Anterior cingulate cortex (tissue), 58 donors: ENCODE measurements at places on chromosomes 3 and 15.

DNA sequence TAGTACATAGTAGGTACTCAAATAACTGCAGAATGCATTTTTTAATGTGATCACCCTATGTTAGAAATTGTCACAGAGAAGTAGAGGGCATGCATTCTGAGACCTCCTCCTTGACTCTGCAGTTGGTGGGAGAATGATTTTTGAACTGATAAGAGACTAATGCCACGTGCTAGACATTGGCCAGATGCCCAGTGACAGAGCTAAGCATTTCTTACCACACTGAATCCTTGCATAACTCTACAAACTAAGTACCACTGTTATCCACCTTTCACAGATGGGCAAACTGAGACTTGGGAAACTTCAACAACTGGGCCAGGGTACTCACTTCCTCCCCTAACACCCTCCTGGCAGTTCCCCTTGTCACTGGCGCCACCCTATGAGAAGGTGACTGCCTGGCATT lies 33.5 kb upstream of the SPATA12 start:
- no peak for DNase-seq

- no peak for DNase-seq
Observed at GRCh38 chr15:91944331-91944730, 90.8 kb downstream of the SLCO3A1 start.

DNA sequence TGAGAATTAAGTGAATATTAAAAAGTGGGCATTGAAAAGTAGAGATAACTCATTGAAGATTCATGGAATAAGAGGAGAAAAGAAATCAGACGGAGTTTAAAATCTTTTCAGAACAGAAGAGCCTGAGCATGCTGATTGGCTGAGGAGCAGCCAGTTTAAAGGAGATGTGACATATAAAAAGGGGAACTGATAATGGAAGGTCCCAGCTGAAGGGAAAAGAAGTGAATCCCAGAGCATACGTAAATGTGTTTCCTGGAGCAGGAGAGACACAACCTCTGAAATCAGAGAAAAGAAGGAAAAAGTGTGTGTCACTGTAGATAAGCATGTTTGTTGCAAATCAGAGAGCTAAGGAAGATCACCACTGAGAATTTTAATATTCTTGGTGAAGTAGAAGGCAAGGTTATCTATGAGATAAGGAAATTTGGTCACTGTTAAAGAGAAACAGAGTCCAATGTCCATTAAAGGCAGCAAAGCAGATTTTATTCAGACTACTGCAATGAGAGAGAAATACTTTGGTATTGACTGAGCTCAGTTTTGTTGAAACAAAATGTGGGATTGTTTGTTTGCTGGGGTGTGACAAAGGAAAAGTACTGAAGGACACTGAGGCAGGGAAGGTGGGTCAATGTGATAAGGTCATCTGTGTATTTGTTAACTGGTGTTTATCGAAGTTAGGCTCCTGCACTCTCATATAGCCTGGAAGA lies 84.6 kb upstream of the WDR72 start:
- no peak for DNase-seq

- DNase-seq, result no peak
Observed at GRCh38 chr3:51940648-51941462, 849 bp downstream of the RRP9 start.

GRCh38 chr3:158249183-158249582 lies 139.3 kb downstream of the RSRC1 start:
- no peak for DNase-seq

DNA sequence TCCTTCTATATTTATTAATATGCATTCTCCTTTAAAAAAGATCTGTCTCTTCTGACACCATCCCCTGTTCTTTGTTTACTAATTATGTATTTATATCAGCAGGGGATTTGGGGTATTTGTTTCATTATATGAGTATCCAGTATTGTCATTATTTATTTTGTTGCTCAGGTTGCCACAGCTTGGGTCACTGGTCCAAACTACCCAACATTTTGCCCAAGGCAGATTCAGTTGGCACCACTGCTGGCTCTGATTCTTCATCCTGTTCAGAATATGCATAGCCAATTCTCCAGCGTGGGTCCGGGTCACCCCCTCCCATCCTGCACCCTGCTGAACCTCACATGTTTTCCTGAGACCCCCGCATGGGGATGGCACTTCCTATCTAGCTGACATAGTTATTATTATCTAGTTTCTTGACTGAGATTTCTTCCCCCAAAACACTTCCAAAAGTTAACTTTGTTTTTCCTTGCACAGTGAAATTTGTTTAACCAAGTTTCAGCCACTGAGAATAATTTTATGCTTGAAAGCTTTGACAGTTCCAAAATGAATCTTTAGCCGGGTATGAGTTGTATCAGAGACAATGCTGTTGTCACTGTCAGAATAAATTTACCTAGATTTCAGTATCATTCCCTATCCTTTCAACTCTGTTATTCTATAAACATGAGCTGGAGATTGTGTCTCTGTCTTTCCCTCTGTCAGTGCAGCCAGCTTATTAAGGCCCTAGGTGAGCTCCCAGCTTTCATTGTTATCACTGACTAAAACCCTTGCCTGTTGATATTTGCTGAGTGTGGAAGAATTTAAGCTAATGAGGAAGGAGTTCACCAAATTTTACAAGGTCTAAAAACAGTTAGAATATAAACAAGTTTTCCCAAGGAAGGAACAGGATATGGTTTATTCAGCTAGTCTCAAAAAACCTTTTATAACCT lies 70.3 kb downstream of the TGFBR2 start:
- DNase-seq, result no peak

GRCh38 chr3:37324131-37324530 lies 149.7 kb upstream of the LRRFIP2 start:
- DNase-seq, result no peak

DNA sequence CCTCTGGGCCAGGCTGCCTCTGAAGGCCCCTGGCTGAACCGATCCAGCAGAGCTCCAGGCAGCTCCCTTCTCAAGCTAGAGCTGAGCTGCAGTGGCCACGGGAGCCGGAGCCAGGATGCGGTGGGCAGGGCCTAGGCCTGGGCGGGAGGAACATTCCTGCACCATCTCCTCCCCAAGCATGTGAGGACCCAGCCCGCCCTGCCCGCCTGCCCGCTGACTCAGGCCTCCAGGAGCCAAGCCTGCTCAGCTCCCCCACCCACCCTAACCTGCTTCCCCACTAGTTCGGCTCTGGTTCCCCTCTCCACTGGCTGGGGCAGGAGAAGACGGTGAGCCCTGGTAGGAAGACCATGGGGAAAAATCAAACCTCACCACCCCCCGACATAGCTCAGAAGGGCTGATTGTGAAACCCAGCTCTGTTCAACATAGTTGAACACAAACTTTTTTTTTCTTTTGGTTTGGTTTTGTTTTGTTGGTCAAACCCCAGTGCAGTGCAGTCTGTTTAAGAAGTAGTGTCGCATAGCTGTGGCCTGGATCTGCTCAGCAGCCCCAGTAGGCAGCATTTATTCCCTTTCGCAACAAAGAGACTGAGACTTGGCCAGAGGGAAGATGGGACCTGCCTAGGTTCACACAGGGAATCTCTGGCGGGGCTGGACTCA lies 13.5 kb downstream of the SNX33 start:
- peak; percentile 38 for DNase-seq

DNA sequence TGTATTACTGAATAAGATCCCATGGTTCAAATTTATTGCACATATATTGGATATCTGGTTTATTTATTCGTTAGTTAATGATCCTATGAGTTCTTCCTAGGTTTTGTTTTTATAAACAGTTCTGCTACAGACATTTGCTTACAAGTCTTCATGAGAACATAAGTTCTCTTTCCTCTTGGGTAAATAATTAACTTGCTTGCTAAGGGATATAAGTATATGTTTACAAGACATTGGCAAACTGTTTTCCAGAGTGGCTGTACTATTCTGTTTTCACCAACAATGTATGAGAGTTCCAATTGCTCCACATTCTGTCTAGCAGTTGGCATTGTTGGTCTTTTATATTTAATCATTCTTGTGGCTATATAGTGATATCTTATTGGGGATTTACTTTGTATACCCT lies 341.8 kb upstream of the GBE1 start:
- no peak for DNase-seq

DNA sequence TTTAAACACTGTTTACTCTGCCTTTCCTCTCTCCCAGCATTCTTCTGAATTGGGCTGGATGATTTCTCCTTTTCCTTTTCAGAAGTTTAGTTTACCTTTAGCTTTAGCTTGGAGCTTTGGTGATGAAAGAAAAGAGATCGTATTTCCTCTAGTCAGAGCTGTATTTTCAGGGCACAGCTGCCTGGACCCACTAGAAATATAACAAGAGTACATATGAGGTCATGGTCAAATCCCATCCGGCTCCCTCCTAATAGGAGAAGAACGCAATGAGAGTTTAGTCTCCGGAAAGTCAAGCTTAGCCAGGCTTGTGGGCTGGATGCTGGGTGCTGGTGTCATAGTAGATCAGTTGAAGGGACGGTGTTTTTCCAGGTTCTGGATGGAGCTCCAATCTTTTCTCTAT lies 177.1 kb upstream of the PFN2 start:
- DNase-seq, result no peak

DNA sequence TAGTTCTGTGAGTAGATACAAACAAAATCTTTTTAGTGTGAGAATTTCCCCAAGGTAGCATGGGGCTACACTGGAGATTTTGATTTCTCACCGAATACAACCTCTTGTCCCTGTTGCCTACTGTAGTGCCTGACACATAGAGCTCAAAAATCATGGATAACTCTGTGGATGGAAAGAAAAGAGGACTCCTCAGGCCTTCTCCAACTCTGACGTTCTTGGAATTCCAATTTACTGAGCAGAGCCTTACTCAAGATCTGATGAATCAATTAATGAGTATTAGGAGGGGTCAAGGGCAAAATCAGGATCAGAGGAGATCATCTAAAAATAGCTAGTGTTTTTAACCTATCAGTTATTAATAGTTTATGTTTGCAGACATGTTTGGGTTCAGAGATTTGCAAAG lies 46.7 kb upstream of the PYDC2 start:
- no peak for DNase-seq

GRCh38 chr3:50653937-50654595 lies 20.7 kb upstream of the DOCK3 start:
- DNase-seq, result no peak

DNA sequence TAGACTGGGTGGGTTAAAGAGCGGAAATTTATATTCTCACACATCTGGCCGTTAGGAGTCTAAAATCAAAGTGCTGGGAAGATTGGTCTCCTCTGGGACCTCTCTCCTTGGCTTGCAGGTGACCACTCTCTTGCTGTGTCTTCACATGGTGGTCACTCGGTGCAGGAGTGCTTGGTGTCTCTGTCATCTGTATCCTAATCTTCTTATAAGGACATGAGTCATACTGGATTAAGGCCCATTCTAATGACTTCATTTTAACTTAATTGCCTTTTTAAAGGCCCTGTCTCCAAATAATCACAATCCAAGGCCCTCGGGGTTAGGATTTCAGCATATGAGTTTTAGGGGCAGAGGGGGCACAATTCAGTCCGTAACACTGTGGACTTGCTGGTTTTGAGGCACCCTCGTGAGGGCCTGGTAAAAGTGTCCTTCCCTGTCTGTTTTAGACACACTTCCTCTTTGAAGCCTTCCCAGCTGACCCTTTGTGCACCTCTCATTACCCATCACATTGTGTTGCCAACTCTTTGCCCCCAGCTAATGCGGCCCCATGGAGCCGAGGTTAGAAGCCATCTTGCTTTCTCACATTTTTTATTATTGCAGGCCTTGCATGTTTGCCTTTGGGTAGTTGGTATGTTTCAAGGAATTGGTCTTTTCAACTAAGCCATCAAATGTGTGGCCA lies 3.2 kb downstream of the XYLB start:
- no peak for DNase-seq

DNA sequence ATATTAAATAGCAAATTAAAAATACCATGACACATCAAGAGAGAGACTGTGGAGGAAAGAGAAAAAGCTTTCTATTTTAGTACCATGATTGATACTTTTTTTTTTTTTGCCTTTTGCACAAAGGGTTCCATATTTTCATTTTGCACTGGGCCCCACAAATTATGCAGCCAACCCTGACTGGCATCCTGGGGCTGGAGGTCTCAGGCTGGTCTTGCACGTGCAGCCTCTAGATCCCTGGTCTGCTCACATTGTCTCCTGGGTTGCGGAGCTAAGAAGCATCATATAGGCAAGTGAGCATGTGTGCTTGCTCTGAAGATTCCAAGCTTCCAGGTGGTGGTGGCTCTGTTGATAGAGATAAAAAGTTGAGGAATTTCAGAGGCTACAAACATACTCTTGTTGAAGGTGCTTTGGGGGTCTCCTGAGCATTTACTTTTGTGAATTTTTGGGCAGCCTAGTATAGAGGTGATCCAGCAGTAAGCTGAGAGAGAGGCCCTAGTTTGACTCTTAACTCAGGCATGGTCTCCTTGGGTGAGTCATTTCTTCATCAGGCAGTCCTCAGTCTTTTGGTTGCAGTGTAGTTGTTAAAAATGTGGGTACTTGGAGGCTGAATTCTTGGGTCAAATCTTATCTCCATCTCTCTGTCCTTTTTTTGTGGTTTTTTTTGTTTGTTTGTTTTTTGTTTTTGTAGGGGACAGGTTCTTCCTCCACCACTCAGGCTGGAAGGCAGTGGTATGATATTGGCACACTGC lies 31.3 kb downstream of the SMAD3 start:
- no peak for DNase-seq

DNA sequence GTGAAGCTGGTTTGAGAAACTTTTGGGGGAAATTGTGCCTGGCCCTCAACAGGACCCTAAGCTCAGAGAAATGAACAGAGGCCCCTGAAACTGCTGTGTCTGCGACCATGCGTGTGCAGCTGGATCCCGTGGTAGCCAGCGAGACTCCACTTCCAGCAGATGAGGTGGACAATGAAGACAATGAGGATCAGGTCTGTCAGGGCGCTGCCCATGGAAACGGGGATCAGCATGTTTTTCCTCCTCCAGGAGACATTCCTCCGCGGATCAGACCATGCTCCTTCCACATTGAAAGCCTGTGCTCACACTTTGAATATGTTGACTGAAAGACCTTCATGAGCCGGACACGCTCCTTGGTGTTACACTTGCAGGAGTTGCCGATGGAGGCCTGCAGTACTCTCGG lies 1439.8 kb upstream of the ALCAM start:
- DNase-seq, result no peak

DNA sequence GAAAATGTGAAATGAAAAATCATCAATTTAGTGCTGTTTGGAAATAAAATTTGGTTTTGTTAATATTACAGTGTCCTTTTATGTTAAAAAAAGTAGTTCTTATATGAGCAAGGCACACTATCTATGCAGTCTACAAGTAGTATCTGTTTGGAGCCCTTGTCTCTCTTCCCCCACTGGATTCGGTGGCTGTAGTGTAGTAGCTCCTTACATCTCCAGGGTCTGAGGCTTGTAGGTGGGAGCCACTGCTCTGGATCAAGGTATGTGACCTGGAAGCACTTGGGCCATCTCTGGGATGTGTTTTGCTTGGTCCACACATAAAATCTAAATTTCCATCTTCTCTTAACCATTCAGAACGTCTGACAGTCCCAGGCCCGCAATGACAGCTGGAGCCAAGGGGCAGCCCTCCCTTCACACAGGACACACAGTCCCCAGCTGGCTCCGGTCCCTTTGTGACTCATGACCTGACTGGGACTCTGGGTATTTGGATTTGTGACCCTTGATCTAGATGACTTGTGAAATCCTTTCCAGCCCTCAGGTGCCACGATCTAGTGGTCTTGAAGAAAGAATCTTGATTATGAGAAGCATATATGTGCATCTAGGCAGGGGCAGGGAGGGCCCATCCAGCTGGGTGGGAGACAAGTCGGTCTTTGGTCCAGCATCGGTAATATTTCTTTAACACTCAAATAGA lies 80.0 kb downstream of the USP13 start:
- no peak for DNase-seq

- no peak for DNase-seq
Observed at GRCh38 chr3:34863485-34863884, 775.8 kb upstream of the ARPP21 start.
